Activated B cell treated with CpG ODN at 0.5 μM for 24 hours (primary cell): ENCODE measurements at places on chromosomes 5 and 9. TPM values are rescaled to one million over a fixed set of nuclear protein-coding genes. Genes with fewer than 3 reads are reported as not detected.

GRCh38 chr5:35617435-35618303 lies at the start of gene SPEF2:
SPEF2 (plus strand) TSS chr5:35617863; CDS start chr5:35617998, 135 bp downstream.
- peak; percentile 36 for DNase-seq

- no peak for DNase-seq
Measured at GRCh38 chr5:132211787-132212186, 15.9 kb downstream of the P4HA2 start.

- DNase-seq = no peak
Measured at GRCh38 chr5:40210694-40211093, 469.0 kb upstream of the PTGER4 start.

DNA sequence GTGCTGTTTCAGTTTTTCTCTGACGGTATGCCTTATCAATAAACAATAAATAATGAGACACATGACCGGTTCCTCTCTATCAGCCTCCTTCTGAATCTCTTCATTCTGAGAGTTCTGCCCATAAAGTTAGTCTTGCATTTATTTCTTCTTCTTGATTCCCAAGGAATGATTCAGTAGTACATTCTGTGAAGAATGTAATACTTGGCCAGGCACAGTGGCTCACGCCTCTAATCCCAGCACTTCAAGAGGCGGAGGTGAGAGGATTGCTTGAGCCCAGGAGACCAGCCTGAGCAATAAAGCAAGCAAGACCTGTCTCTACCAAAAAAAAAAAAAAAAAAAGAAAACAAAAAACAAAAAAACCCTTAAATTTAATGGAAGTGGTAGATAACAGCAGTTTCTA lies 53.9 kb downstream of the PAM start:
- no peak for DNase-seq

- no peak for DNase-seq
Measured at GRCh38 chr9:86977205-86977835, 30.0 kb upstream of the GAS1 start.

Gene DDX4
- total RNA-seq = not detected in 2 replicates

GRCh38 chr5:155089643-155090042 lies 76.1 kb downstream of the KIF4B start:
- DNase-seq = no peak

Gene CXCL14
- not detected in 2 replicates for total RNA-seq

- DNase-seq = no peak
Measured at GRCh38 chr9:18396102-18396728, 77.7 kb upstream of the ADAMTSL1 start.

DNA sequence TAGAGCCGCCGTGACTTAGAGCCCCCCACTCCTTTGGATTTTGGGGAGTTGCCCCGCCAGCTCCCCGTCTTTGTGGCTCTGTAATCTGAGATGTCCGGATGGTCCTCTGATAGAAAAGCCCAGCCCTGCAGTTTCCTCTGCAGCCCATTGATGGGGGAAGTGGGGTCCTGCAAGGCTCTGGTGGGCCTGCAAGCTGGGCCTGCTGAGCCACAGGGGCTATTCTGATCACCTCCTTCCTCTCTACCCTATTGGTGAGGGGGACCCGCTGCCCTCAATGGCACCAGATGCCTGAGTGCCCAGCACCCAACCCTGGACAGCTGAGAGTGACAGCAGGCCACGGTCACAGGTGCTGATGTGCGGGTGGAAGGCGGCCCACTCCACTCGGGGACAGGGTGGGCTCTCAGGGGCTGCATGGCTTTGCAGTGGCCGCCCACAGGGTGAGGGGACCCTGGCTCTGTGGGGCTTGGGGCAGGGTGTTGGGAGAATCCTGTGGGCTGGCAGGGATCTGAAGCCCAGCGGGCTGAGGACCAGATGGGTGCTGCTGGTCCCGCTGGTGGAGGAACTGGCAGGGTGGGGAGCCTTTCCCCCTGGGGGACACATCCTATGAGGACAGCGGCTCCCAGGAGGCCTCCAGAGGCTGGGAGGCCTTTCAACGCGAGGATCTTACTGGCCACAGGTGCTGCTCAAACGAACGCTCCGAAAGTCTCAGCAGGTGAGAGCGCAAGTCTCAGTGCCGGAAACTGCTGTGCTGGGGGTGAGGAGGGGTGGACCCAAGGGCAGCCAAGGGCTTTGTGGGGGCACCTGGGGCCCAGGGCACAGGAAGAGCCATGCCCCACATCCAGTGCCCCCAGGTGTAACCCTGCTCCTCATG lies 30.0 kb upstream of the LPCAT1 start:
- no peak for DNase-seq

Gene ZNF354C
- total RNA-seq = 6.3 and 7.1 TPM in 2 replicates

DNA sequence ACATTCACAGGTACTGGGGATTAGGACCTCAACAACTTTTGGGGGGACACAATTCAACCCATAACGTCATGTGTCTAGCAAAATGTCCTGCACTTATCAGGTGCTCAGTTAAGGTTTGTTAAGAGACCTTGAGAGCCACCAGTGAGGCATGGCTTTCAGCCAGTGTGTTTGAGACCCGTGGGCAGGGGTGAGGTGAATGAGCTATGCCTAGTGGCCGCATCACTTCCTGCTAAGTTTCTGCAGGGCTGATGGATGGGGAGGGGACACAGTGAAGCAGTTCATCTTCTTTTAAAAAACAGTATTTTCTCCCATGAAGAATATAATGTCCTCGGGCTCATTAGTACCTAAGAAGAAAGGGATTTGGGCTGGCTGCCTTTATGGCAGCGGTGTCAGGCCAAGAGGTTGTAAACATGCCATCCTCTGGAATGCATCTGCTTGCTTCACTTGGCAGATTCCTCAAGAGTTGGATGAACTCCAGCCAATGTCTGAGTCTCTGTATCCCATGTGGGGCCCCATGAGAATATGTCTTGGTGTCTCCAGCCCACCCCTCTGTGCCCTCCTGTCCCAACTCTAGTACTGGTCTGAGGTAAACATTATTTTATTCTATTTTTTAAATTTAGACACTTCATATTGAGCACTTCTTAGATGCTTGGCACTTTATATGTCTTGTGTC lies 282.2 kb downstream of the CWC27 start:
- no peak for DNase-seq

DNA sequence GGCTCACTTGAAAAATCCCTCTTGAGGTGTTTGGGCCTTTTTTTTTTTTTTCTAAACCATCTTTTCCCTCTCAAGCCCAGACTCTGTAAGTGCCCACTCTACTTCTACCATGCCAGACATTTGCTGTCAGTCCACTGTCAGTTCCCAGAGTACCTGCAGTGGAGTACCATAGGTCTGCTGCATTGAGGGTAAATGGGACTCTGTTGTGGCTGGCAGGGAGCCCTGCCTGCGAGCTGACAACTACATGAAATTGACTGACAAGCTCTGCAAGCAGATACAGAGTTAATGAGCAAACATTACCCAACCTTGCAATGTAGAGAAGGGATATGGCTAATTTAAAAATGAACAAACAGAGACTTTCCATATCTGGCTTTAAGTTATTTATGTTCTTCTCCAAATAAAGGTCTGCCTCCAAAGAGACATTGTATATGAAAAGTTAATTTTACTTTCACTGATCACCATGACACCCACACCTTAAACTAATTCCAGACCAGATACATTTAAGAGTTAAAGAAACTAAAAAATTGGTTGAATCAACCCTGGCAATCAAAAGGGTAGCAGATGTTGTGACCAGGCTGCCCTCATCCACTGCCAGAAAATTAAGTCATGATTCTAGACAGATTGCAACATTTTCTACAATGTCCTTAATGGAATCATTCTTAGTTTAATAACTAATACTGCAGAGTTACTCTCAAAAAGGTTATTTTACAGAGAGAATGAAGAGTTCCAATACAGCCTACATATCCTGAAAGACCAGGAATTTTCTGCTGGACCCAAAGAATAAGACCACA lies 100.4 kb upstream of the PAM start:
- no peak for DNase-seq

DNA sequence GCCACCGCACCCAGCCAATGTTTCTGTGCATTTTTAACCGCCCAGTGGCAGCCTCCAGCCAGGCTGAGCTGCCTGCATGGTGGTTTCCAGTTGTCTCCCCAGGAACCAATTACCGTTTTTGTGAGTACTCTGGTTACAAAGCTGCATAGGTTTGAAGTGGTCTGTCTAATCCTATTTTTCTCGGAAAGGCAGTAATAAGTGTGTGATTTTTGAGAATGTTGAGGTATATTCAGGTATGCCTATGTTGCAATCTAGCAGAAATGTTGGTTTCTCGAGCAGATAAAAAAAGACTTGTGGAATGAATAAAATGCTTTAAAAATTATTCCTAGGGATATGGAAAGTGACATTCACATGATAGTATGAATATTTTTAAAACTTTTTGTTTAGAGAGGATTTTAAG lies 41.5 kb upstream of the ANKH start:
- DNase-seq = no peak

DNA sequence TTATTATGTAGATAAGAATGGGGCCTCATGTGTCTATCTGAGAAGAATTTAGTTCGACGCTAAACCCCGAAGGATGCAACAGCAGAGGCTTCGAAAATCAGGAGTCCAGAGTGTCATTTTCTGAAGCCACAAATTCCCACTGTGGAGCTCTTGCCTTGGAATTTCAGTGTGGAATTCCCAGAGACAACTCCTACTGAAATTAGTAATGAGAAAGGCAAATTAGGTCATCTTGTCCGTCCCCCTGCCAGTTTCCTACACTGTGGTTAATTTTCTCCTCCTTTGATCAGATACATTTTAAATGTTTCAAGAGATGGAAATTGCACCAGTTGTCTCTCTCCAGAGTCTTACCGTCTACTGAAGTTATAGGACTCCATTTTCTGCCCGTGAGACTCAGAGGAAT lies 633.6 kb downstream of the BNC2 start:
- DNase-seq = no peak

Gene CCNI2
- 0.44 and 1.5 TPM in 2 replicates for total RNA-seq

Gene DBH
- not detected in 2 replicates for total RNA-seq

- no peak for DNase-seq
Measured at GRCh38 chr5:31698673-31699072, 59.7 kb downstream of the PDZD2 start.

Gene WNT8A
- total RNA-seq = not detected in 2 replicates

DNA sequence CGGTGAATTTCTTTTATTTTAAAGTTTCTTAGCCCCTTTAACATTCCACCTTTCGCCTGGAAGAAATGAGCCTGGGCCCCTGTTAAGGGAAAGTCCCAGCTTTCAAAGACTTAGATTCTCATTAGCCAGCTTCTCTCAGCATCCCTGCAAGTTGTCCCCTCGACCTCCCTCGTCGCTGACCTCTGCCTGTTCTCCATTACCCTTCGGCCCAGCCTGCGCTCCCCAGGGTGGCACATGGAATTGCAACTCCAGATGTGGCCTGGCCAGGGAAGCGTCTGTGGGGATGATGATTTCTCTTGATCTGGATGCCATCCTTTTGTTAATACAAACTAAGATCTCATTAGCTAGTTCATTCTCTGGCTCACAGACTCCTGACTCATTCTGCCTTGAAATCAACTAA lies 43.4 kb upstream of the FANCC start:
- no peak for DNase-seq

DNA sequence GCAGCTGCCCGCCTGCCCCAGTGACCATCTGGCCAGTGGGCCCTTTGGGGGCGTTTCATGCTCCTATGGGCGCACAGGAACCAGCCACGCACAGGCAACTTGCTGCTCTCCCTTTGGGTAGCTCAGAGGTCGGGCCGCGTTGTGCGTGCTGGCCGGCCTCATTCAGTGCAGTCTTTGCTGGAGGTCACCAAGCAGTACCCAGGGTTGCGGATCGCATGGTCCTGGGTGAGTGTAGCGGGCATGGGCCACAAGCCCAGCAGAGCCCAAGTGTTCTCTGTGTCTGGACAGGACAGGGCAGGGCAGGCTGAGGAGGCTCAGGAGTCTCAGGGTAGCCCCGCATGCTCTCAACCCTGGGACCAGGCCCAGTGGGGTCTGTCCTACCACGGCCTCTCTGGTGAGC lies 9.9 kb upstream of the MRNIP start:
- no peak for DNase-seq

Gene CORO2A
- total RNA-seq = 0.59 and 0.78 TPM in 2 replicates

- peak; percentile 43 for DNase-seq
Measured at GRCh38 chr5:140632366-140633020, 482 bp downstream of the CD14 start.

Gene SPACA9
- 1.2 and 1.6 TPM in 2 replicates for total RNA-seq

DNA sequence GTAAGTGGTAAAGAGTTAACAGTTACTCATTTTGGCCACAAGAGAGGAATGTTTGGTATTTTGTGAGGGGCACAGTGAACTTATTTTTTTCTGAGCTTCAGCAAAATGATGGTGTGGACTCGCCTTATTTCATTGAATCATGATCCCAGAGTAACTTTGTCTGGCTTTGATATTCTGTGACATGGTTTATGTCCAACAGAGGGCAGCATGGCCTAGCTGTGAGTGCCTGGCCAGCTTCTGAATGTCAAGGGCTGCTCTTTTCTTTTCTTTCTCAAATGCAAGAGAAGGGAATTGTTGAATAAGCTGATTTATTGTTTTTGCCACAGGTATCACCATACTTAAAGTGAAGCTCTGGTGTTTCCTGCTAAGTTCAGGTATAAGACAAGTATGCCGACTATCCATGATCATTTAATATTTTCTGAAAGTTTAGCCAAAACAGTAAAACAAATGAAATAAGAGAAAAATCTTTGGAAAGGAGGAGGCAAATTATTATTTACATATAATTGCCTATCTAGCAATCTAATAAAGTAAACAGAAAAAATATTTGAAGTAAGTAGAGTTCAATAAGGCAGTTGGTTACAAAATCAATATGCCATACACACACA lies 31.7 kb downstream of the MRPL22 start:
- DNase-seq = no peak

Gene HINT1
- 201 and 212 TPM in 2 replicates for total RNA-seq

Gene KCNMB1
- total RNA-seq = not detected in 2 replicates

- no peak for DNase-seq
Measured at GRCh38 chr5:91898898-91899297, 515.8 kb upstream of the ARRDC3 start.

DNA sequence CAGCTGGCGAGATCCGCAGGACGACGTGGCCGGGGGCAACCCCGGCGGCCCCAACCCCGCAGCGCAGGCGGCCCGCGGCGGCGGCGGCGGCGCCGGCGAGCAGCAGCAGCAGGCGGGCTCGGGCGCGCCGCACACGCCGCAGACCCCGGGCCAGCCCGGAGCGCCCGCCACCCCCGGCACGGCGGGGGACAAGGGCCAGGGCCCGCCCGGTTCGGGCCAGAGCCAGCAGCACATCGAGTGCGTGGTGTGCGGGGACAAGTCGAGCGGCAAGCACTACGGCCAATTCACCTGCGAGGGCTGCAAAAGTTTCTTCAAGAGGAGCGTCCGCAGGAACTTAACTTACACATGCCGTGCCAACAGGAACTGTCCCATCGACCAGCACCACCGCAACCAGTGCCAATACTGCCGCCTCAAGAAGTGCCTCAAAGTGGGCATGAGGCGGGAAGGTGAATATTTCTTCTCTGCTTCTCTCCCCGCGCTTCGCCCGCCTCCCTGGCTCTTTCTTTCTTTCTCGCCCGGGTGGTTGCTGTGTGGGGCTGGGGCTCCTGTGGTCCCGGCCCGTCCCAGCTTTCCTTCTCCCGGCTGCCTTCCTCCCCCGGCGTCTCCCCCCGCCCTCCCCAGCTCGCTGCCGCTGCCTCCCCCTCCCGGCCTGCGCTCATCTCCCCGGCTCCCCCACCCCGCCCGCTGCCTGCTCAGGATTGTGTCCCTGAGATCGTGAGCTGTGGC lies 2.2 kb downstream of the NR2F1 start:
- no peak for DNase-seq

Gene RGS7BP
- total RNA-seq = not detected in 2 replicates
